Activated naive CD4-positive, alpha-beta T cell treated with anti-CD3 and anti-CD28 coated beads for 36 hours (primary cell): ENCODE measurements at places on chromosomes 4 and X. TPM values are rescaled to one million over a fixed set of nuclear protein-coding genes. Genes with fewer than 3 reads are reported as not detected.

DNA sequence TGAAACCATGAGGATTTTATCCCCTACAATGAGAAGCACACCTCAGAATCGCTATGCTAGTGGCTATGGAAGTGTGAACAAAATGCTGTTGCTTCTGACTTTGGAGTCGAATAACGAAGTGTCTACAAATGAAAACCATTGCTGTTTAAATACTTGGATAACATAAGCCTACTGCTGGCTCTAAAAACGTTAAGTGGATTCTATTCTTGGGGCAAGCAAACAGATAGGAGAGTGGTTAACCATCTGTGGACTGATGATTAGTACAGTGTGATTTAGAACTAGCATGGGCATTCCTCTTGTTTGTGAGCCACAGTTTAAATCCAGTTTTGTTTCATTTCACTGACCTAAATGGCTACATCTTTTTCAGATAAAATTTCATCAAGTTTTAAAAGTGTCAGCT lies 109.7 kb upstream of the PNPLA4 start:
- no peak for DNase-seq
- no peak overlapping the region for H3K27ac ChIP-seq
- H3K4me3 ChIP-seq: no peak overlapping the region
- H3K36me3 ChIP-seq: no peaks in the 10 kb centered on the region

GRCh38 chr4:183183906-183184535 lies 85.0 kb downstream of the WWC2 start:
- H3K27ac ChIP-seq: no peak overlapping the region
- peaks cover 7% of the 10 kb centered on the region for H3K36me3 ChIP-seq
- no peak for DNase-seq
- H3K27me3 ChIP-seq: no peaks in the 10 kb centered on the region

- H3K27ac ChIP-seq: peak overlapping the region; percentile 46
- no peak overlapping the region for H3K4me3 ChIP-seq
- H3K27me3 ChIP-seq: no peaks in the 10 kb centered on the region
- no peak for DNase-seq
- H3K36me3 ChIP-seq: peaks cover 14% of the 10 kb centered on the region
- H3K4me1 ChIP-seq: peaks cover 18% of the 10 kb centered on the region
Measured at GRCh38 chr4:55865228-55865806, 11.9 kb downstream of the EXOC1 start.

GRCh38 chr4:7390336-7390735 lies 44.4 kb downstream of the PSAPL1 start:
- no peak overlapping the region for H3K4me3 ChIP-seq
- no peaks in the 10 kb centered on the region for H3K27me3 ChIP-seq
- DNase-seq: no peak
- H3K36me3 ChIP-seq: no peaks in the 10 kb centered on the region
- H3K4me1 ChIP-seq: no peaks in the 10 kb centered on the region

- DNase-seq: no peak
- no peak overlapping the region for H3K4me3 ChIP-seq
- H3K27ac ChIP-seq: no peak overlapping the region
- H3K27me3 ChIP-seq: peaks cover 3% of the 10 kb centered on the region
- no peaks in the 10 kb centered on the region for H3K36me3 ChIP-seq
- H3K4me1 ChIP-seq: peaks cover 6% of the 10 kb centered on the region
Measured at GRCh38 chrX:23385242-23385641, 50.6 kb downstream of the PTCHD1 start.

DNA sequence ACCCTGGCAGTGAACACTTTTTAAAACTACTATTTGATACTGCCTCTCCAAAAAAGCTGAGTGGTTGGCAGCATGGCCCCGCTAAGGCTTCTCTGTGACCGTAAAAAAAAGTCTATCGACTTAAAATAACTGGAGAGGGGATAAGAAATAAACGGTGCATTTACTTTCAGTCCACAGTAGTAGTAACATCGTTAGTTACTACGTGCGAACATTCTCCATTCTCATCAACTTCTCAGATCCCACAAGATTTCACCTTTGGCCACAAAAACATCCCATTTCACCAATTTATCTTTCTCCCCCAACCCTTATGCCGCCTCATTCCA lies 524 bp upstream of the EXOSC9 start:
- H3K4me1 ChIP-seq: peaks cover 50% of the 10 kb centered on the region
- DNase-seq: no peak
- peak overlapping the region; percentile 89 for H3K4me3 ChIP-seq
- H3K36me3 ChIP-seq: peaks cover 22% of the 10 kb centered on the region
- no peaks in the 10 kb centered on the region for H3K27me3 ChIP-seq
- peak overlapping the region; percentile 98 for H3K27ac ChIP-seq

DNA sequence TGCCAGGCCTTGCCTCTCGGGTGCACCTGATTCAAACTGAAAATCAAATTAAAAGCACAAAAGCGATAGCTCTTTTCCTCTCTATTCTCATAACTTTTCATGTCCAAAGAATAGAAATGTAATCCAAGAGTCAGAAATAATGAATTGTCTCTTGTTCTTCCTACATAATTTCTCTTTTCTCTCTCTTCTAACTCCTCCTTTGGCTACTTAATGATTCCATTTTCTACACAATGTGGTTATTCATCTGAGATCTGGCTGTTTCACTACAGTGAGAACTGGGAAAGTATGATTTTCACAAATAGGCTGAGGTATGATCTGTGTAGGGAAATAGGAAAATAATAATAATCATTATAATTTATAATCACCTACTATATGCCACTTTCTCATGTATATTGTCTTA lies 703.5 kb downstream of the PDHA2 start:
- no peak for DNase-seq
- H3K36me3 ChIP-seq: no peaks in the 10 kb centered on the region
- no peak overlapping the region for H3K4me3 ChIP-seq
- no peak overlapping the region for H3K27ac ChIP-seq
- no peaks in the 10 kb centered on the region for H3K27me3 ChIP-seq

- H3K27me3 ChIP-seq: peaks cover 2% of the 10 kb centered on the region
- no peak for DNase-seq
- no peaks in the 10 kb centered on the region for H3K36me3 ChIP-seq
- no peaks in the 10 kb centered on the region for H3K4me1 ChIP-seq
- H3K4me3 ChIP-seq: no peak overlapping the region
Measured at GRCh38 chrX:8683687-8684086, 48.2 kb downstream of the ANOS1 start.

DNA sequence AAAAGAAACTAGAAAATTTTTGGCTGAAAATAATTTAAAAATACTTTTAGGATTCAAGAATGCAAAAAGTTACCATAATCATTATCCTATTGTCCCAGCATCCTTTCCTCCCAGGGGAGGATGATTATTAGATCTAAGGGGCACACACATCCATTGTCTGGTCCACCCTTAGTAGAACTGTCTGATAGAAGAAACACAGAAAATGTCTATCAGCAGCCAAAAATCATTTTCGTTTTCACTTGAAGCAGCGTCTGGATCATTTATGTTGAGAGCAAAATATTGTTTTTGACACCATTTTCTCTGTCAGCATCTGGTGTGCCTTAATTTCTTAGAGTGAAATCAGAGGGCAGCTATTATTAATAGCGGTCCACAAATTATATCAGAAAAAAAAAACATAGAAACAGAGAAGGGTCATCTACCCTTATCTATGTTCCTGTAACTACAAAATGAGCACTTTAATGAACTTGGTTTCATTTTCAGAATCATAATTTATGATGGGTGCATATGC lies 446.3 kb downstream of the TRAM1L1 start:
- no peaks in the 10 kb centered on the region for H3K27me3 ChIP-seq
- no peak overlapping the region for H3K4me3 ChIP-seq
- DNase-seq: no peak
- no peaks in the 10 kb centered on the region for H3K36me3 ChIP-seq

DNA sequence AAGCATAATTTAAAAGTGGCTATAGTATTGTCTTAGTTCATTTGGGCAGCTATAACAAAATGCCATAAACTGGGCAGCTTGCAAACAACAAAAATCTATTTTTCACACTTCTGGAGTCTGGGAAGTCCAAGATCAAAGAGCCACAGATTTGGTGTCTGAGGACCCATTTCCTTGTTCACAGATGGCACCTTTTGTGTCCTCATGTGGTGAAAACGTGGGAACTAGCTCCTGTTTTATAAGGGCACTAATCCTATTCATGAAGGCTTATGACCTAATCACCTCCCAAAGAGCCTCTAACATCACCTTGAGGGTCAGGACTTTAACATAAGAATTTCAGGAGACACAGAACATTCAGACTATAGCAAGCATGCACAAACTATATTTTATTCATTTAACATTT lies 126.5 kb upstream of the WDFY3 start:
- H3K36me3 ChIP-seq: no peaks in the 10 kb centered on the region
- H3K4me1 ChIP-seq: no peaks in the 10 kb centered on the region
- peaks cover 2% of the 10 kb centered on the region for H3K27me3 ChIP-seq
- no peak overlapping the region for H3K4me3 ChIP-seq
- no peak for DNase-seq

RAB39B gene
- total RNA-seq: 11.6 TPM

DNA sequence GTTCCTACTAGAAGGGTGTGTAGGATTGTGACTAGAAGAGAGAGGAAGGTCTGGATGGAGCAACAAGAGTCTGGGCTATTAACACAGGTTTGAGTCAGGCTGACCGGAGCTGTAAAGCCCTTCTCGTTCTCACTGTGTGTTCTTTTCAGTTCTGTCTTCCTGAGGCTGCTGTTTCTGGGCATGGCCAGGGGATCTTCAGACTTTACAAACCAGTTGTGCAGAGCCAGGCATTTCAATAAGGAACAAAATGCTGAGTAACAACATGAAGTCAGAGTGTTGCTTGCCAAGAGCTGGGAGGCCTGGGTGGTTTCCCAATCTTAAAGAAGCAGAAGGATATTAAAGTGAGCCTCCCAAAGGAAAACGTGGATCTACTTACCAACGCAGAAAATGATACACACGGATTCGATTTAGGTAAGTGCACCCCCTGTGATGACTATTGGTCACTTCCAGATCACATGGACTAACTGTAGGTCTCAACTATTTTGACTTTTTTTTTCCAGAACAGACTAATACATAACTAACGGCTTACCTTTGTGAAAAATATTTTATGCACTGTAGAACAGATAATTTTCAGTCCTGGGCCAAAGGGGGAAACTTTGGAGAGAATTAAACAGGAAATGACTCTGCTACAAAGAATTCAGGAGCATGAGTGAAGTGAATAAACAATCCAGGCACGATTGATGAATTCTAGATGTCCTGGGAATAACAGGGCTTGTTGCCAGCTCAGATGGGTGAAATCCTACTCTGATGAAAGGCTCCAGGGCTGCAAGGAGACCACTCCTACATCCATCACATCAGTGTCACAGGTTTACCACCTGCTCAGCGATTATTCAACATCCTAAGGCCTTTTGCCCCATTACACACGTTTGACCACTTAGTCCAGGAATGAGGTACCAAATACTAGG lies 94.5 kb downstream of the ANXA3 start:
- no peaks in the 10 kb centered on the region for H3K36me3 ChIP-seq
- H3K4me1 ChIP-seq: peaks cover 4% of the 10 kb centered on the region
- H3K27me3 ChIP-seq: no peaks in the 10 kb centered on the region

MAGEB2 gene
- total RNA-seq: not detected

GRCh38 chr4:41026971-41027370 lies 187.4 kb downstream of the APBB2 start:
- no peaks in the 10 kb centered on the region for H3K27me3 ChIP-seq
- H3K4me1 ChIP-seq: no peaks in the 10 kb centered on the region
- H3K36me3 ChIP-seq: peaks cover 11% of the 10 kb centered on the region

DNA sequence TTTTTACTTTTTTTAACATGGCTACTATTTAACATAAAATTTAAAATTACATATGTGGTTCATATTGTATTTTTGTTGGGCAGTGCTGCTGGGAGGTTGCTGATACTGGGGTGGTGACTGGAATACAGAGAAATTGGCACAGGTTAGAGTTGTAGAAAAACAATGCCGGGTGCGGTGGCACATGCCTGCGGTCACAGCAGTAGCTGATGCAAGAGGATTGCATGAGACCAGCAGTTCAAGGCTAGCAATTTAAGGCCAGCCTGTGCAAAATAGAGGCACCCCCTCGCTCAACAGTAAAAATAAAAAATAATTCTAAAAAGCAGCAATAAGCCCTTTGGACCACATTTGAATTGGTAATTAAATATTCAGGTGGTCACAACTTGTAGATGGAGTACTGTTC lies 11.8 kb upstream of the CPE start:
- no peaks in the 10 kb centered on the region for H3K4me1 ChIP-seq
- no peak for DNase-seq
- peaks cover 3% of the 10 kb centered on the region for H3K27me3 ChIP-seq
- H3K27ac ChIP-seq: no peak overlapping the region
- H3K36me3 ChIP-seq: no peaks in the 10 kb centered on the region
- H3K4me3 ChIP-seq: no peak overlapping the region

DNA sequence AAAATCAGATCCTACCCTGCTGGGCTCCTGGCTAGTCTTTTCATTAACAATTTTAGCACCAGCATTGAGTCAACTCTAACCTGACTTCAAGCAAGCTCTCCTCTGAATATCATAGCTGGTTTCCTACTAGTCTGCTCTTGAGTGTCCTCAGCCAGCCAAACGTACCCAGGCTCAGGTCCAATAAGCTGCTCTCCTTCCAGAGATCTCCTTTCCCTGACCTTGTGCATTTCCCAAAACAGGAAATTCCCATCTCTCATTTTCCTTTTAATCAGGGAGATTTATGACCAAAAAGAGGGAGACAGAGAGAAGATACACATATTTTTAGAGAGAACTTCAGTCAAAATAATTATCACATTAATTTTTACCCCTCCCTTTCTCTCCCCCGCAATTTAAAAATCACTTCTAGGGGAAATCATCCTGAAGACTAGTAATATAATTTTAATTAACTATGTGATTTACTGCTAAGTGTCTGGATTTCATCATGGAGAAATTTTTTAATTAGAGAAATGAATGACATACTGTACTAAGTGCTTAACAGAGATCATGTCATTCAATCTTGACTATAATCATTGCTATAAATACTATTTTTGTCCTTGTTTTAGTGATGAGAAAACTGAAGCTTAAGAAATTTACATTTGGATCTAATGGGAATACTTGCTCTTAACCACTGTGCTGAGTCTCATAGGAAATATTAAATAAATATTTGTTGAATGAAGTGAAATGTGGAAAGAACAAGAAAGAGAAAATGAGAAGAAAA lies 421.7 kb upstream of the INTU start:
- H3K27ac ChIP-seq: no peak overlapping the region
- H3K27me3 ChIP-seq: no peaks in the 10 kb centered on the region
- H3K4me3 ChIP-seq: no peak overlapping the region
- no peak for DNase-seq

SLC9A7 gene
- 10.1 TPM for total RNA-seq

GRCh38 chr4:144591401-144591800 lies 54.6 kb upstream of the HHIP start:
- H3K36me3 ChIP-seq: no peaks in the 10 kb centered on the region
- peaks cover 4% of the 10 kb centered on the region for H3K27me3 ChIP-seq
- H3K4me1 ChIP-seq: no peaks in the 10 kb centered on the region
- no peak for DNase-seq
- H3K4me3 ChIP-seq: no peak overlapping the region

ARMCX4 gene
- 6.1 TPM for total RNA-seq
